Coronary artery (tissue), 2 donors: ENCODE measurements at places on chromosomes 5 and 9.
A peak's percentile ranks its signal among the peaks of the same experiment; 100 is the strongest.

DNA sequence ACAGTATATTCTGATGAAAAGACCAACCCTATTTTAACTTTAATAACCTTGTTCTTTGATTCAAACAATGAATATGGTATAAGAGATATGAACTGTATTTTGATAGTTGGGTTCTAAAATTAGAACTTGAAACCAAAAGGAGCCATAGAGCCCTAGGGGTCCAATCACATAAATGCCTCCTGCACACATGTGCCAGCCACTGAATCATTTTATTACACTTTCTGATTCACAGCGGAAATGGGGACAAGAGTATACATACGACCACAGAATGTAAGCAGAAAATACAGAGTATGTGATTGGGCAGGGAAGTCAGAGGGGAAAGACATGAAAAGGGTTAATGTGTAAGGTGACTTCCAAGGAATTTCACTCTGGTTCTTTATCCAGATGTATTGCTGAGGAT, 1000.2 kb downstream of the NR2F1-AS1 start:
- no peak for DNase-seq

DNA sequence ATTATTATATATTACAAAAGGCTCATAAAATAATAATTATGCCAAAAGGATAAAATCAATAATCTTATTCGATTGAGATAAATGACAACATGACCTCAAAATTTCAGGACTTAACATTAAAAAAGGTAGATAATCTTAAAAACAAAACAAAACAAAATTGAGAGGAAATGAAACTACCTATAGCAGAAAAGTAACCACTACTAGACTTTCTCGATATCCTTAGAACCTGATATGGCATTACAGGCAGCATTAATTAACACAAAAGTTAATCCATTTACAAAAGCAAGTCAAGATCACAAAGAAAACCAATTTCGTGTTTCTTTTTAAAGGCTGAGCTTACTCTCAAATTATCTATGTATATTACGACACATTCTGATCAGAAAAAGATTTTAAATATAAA, 29.9 kb downstream of the TMEM161B start:
- DNase-seq, result no peak

DNA sequence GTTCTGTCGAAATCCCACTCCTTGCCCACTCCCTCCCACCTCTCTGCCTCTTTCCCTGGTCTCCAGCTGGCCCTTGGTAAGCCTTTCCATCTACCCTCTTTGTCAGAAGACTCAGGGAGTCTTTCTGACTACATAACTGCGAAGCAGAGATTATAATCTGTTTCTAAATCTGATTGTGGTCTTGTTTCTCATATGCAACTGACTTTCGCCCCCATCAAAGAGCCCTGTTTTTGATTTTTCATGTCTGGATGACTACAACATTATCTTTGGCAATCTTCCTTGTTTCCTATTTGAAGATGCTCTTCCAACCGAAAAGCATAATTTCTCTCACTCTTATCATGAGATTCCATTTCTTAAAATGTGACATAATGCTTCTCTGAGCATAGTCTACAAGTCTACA, 218.2 kb upstream of the ADAMTSL1 start:
- DNase-seq, result no peak

- no peak for DNase-seq
These were observed 10.6 kb upstream of the ASPN start for GRCh38 chr9:92492781-92493401.

DNA sequence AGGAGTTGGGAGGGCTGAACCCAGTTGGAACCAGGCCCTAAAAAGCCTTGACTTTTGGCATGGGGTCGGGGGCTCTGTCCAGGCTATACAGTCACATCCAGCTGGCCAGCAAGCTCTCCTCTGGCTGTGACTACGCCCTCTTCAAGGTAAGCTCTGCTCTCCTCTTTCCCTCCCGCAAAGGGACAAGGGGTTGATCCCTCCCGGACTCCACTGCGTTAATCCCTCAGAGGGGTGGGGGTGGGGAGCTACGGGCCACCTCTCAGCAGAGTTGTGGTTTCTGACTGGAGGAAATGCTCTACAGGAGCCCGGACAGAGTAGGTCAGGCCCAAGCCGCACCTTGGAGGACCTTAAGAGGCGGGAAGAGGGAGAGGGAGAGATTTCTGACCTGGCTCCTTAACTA, 3.0 kb upstream of the TSPAN17 start:
- no peak for DNase-seq

DNA sequence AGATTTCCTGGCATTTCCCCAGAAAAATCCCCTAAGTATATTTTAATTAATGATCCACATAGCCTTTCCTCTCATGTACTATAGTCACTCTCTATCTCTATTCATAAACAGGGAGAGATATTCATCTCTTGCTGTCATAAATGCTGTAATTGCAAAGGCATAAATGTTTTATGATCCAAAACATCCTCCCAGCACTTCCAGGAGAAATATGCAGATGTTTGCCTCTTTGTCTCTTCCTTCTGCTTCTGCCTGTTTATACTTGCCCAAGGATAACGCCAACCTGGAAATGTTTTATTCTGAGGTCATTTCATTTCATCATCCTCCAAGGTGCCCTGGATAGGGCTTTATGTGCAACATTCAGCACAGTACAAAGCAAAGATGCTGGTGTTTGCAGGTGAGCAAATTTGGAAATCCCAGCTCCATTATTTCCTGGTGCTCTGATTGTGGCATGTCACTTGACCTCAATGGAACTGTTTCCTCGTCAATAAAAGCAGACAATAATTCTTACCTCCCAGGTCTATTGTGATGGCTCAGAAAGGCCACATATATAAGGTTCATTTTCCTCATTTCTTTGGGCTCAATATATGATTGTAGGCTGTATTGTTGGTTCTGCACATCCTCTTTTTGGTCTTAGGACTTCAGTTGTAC, 6.9 kb downstream of the TNFSF15 start:
- no peak for DNase-seq

GRCh38 chr5:156438076-156438475, 111.1 kb downstream of the SGCD start:
- DNase-seq, result no peak

DNA sequence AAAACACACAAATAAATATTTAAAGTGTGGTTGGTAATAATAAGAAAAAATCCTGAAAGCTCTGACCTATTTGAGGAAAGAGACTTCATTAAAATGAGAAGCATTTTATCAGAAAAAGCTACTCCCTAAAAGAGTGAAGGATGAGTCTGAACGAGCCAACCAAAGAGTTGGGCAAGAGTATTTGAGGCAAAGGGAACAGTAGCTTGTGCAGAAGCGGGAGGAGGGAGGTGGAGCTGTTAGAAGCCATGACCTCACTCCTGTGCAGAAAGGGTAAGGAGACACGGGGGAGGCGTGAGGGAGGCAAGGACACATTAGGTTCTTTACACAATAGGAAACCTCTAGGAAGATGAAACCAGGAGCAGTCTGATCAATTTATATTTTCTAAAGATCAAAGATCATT, 29.4 kb downstream of the SH3RF2 start:
- DNase-seq, result no peak

DNA sequence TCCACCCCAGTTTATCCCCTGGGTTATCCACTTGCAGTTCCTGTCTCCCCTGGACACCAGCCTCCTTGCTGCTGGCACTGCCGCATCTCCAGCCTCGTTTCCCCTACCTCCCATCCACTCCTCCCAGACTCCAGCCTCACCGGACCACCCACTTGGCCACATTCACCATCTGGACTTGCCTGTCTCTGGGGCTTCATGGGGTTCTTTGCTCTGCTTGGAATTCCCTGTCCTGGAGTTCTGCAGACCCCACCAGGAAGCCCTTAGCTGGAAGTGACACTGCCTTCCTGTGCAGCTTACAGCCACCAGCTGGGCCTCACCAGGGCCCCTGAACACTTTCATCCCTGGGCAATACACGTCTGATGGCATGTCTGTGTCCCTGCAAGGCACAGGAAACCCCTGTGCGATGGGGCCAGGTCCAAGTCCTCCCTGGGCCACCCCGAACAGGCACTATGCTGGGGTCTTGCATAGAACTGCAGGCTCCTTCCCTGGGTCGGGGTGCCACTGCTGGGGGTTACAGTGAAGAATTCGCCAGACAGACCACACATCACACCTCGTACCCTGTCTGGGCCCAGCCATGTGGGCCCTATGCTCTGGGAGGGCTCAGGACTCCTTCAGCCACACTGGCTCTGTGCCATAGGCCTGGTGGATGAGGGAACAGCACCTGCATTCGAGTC, 3.0 kb downstream of the FLT4 start:
- DNase-seq, result no peak

GRCh38 chr5:43649256-43649655, 46.3 kb downstream of the NNT start:
- DNase-seq, result no peak

DNA sequence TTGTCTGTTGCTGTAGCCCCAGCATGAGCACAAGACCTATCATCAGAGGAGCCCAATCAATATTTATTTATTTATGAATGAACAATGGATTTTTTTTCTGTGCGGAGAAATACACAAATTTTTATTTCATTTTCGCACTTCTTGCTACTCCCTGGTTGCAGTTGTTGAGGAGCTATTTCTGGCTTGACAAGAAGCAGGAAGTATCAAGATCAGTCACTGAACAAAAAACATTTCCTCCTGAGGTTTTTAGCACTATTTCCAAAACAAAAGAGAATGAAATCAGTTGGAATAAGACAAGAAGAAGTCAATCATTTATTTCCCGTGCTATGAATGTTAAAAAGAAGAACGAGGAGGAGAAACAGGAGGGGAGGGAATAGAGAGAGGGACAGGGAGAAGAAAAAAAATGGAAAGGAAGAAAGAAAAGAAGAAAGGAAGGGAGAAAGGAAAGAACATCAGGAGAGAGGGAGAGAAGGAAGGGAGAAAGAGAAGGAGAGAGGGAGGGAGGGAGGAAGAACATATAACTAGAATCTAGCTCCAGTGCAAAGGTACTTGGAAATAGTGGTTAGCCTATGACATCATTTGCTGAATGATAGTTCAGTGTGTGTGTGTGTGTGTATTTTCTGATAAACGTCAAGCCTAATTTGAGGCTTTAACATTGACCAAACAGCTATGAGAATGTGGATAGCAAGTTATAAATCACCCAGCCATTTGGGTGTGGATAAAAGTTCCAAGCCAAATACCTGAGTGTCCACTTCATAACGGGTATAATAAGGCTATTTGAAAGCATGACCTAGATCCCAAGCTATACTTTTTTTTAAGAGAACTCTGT, 586.0 kb downstream of the EBF1 start:
- no peak for DNase-seq

DNA sequence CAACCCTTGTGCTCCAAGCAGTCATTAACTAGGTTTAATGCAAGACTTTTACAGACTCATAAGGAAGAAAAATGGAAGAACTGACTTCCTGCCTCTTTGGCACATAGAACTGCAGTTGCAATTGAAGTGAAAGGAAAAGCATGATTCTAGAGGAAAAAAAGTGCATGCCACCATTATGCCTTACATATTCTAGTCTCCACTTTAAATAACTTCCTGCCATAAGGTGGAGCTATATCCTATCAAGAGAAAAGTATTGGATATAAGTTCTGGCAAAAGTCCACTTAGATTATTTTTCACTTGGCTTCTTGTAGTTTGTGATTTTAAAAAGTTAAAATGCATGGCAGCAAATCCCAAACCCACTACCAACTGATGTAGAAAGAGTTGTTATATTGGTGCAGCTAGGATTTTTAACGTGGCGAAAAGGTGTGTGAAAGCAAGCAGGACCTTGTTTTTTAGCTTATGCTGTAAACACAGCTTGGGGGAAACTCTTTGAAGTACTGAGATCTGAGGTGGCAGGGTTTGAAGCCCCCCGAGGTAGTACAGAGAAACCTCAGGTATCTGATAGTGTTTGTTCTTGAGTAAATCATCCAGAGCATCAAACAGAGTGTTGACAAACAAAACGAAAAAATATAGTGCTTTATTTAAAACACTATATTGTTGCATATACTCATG, 117.9 kb downstream of the ANXA1 start:
- no peak for DNase-seq

DNA sequence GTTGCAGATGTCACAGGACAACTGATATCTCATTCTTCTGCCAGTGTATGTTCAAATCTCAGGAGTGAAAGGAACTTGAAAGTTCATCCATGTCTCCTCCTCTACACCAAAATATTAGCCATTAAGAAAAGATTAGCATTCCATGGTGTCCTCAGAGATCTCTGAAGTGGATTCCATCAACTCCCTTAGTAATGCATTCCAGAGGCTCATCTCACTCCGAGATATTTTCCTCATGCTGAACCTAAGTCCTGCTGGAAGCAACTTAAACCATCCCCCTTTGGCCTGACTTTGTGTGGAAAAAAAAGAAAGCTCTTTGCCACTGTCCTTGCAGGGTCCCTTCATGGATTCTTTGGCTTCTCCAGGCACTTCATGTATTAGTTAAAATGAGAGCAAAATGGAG, 155.7 kb upstream of the ZNF462 start:
- no peak for DNase-seq

DNA sequence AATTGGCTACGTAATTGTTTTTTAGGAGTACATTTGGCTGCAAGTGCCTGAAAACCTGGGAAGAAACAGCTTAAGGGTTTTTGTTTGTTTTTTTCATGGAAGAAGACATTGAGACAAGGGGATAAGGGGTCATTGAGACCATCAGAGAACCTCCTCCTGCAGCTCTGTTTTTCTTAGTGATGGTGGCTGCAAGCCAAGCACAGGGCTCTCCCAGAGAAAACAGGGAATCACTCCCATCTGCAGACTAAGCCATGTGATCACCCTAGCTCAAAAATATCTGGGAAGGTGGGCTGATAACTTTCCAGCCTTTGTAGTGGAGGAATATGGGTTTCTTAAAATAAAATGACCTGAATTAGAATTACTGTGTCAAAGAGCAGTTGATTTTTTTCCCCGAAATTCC, 25.1 kb downstream of the PALM2AKAP2 start:
- no peak for DNase-seq

DNA sequence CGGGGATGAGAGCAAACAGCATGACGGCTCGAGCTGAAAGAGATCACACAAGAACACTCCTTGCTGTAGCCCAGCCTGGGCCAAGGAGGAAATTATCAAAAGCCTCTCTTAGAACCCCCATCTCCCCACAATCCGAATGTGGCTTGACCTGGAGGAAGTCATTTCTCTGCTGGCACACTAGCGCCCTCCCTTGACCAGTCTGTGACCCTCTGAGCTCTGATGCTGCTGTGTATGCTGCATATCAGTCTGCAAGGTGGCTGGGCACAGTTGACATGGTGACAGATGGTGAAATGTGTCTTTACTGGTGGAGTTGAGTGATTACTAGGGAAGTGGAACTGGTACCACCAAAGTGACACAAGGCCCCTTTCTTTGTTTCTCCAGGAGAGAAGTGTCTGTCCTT, 3.3 kb downstream of the SLC46A2 start:
- peak; percentile 22 for DNase-seq

- no peak for DNase-seq
These were observed 52.1 kb upstream of the PAPPA start for GRCh38 chr9:116101516-116101915.

- no peak for DNase-seq
These were observed 182.5 kb downstream of the GAS1 start for GRCh38 chr9:86764671-86765343.

GRCh38 chr5:61162832-61163567, 732 bp upstream of the SMIM15 start:
- no peak for DNase-seq

DNA sequence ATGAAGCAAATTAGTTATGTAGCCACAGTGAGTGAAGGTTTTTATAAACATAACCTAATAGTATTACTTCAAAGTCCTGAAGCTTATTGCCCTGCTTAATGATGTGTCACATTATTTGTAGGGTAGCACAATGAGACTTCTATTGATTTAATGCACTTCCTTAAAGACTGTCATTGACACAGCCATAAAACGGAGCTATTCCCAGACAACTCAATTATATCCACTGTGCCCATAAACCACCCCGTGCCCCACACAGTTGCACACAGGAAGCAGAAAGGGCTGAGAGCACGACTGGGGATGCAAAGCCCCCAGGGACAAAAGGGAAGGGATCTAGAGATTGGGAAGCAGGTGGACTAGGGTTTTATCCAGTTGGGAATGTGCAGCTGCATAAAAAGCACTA, 37.0 kb downstream of the TRIM32 start:
- DNase-seq, result no peak
